AG04449 (cell line): ENCODE measurements at places on chromosomes 12 and 14.

- no peak for DNase-seq
Observed at GRCh38 chr12:132158677-132159554, 14.7 kb downstream of the NOC4L start.

DNA sequence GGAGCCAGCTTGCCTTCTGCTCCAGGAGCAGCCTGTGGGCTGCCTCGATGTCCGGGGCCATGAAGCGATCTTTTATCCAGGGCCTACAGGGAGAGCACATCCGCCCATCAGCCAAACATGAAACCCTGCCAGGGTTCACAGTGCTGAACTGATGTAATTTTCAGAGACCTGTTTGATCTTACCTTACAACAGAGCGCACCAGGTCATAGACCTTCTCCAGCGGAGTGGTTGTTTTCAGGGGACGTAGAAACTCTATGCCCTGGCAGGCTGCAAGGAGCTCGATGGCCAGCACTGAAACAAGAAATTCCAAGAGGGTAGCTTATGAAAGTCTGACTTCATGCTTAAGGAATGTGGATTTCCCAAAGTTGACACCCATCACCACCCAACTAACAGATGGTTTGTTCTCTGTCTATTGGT lies 19.7 kb downstream of the HAL start:
- no peak for DNase-seq

DNA sequence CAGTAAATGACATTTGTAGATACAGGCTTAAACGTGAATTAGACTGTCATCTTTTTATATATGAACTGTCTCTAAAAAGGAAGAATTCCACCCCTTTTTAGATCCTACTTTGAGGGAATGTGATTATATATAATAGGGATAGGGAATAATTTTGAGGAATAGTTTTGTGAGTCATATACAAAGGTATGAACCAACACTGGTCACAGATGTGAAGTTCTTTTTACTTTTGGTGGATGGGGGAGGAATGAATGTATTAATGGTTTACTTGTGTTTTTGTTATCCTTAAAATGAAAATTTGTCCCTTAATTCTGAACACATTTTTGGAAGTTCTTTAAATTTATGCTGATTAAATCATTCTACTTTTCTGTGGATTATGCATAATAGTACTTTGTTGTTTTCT lies 30.4 kb downstream of the FRS2 start:
- no peak for DNase-seq

- DNase-seq, result no peak
Observed at GRCh38 chr12:64528616-64529015, 76.7 kb downstream of the TBK1 start.

DNA sequence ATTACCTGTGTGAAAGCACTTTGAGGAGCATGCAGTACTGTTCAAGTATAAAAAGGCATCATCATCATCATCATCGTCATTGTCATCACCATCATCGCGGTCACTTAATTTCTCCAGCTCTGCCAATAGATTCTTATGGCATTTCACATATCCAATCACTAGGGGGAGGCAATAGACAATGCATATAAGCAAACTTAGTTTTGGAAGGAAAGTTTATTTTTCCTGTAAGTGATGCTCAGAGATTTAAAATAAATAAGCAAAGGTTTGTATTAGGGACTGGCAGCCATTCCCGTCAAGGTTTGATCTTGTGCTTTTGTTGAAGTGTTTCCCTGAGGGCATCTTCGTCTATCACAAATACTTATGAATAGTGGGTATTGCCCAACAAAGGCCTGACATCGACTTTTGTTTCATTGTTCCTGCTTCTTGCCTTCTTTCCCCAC lies 127.4 kb downstream of the KTN1 start:
- DNase-seq, result peak; percentile 23

GRCh38 chr12:113826805-113827538 lies 139.2 kb downstream of the RBM19 start:
- no peak for DNase-seq
